ENCODE measurements at places on chromosomes 11 and 22. TPM values are rescaled to one million over a fixed set of nuclear protein-coding genes. Genes with fewer than 3 reads are reported as not detected.

DNA sequence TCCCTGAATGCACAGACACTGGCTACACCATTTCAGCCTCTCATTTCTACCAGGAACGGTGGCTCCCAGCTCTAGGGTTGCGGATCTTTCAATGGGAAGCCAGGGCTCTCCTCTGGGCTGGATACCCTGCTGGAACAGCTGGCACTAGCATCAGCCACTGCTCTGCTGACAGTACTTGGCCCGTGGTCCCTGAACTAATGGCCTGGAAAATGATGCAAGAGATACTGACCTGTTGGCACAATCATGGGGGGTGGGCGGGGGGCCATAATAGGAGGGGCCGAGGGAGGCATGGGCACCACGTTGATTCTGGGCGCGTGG, 10.7 kb upstream of the TBC1D10A start:
- ATAC-seq: no peak

DNA sequence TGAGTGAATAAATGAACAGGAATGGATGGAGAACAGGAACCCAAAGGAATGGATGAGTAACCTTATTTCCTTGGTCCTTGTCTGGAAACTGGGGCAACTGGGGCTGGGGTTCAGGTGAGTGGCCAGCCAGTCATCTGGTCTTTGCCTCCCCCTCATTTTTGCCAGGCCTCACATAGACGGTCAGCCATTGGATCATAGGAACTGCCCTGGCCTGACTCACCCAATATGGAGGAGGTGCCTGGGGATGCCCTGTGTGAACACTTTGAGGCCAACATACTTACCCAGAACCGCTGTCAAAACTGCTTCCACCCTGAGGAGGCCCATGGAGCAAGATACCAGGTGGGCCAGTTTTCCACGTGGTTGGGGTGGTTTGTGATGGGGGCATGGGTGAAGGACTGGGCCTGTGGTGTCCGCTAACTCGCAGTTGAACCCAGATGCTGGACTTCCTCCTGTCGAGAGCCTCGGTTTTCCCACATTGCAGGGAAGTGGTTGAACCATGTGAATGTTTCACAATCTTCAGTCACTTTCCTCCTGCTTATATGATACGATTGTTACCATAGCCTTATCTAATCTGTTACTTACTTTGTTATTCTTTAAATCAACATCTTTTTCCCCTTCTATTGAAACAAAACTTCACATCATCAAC, 4.4 kb downstream of the TRIOBP start:
- no peak for ATAC-seq

DNA sequence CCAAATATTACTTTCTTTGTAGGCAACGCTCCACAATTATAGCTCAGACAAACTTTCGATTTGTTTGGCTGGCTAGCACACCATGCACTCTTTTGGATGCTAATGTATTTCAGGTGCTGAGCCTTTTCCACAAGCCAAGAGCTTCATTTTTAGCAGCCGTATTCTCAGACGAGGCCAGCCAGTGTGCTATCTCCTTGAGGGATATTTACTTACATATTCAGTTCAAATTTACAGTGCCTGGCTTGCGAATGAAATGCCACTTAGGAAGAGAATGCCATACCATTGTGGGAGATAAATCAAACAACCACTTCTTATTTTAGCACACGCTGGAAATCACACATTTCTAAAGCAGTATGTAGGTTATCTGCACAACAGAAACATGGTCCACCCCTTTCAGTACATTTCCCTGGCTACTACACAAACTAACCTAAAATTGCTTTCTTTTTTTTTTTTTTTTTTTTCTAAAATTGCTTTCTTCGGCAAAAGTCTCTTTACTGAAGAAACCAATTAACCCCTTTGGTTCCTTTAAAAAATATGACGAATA, 236.9 kb downstream of the CADM1 start:
- no peak for ATAC-seq

BRSK2 gene
- 0.77 TPM for total RNA-seq

TPH1 gene
- 0.36 TPM for total RNA-seq

GRK2 gene
- total RNA-seq: 34.3 TPM

OR56A1 gene
- total RNA-seq: 0.62 TPM

GAB2 gene
- total RNA-seq: 33.7 TPM

GGTLC3 gene
- total RNA-seq: not detected

Data from motor neuron (in vitro differentiated cells).